ENCODE measurements at places on chromosomes 5 and 9.

GRCh38 chr5:96629774-96630173, 32.4 kb upstream of the CAST start:
- DNase-seq = no peak

DNA sequence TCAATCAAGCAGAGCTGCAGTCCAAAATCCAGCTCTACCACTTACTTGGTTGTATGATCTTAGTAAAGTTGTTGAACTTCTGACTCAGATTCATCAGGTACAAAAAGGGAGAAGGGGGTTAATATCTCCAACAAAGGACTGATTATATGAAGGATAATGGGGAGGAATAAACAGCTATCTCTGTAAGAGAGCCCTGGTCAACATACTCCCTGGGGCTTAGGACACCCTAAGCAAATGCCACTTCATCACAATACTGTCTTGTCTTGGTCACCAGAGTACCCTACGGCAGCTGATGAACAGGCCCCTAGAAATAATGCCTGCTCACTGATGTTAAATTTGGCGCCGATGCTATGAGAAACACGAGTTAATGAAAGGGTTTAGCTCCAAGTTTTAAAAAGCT, 34.8 kb downstream of the LHFPL2 start:
- no peak for DNase-seq

DNA sequence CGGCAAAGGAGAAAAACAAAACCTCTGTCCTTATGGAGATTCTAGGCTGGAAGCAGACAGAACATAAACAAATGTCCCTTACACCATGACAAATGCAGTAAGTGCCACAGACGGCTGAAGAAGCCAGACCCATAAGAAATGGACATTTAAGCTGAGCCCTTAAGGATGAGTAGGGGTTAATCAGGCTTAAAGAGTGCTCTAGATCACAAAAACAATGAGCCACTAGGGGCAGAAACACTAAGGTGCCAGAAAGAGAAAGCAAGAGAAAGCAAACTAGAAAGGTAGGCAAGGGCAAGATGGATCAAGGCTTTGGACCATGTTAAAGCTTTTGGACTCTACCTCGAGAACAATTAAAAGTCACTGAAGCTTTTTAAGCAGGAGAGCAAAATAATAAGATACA, 326.9 kb upstream of the WWC1 start:
- no peak for DNase-seq

GRCh38 chr9:128059365-128059983, 7.6 kb downstream of the NAIF1 start:
- no peak for DNase-seq

- DNase-seq = no peak
Observed at GRCh38 chr5:163759000-163759704, 253.7 kb downstream of the MAT2B start.

DNA sequence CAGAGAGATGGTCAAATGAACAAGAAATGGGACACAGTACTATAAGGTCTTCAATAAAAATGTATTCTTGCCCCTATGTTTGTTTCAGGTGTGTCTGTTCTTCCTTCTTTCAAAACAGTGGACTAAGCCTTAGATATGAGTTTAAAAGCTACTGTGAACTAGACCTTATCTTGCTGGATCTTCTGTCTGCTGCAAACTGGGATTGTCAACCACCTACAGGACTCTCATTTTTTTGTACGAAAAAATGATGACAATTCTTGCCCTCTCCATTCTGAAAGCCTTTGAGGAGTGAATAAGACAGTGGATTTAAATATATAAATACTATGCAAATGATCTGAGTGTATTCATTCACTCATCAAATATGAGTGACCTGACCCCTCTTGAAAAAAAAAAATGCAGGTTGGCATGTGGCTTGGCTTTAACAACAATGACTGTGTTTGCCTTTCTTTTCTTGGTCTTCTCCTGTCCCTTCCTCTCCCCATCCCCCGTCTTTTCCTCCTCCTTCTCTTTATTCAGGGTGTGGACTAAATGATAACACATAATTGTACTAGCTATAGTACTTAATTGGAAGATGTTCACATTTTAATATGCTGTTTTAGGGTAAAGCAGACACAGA, 235.5 kb upstream of the TRIM32 start:
- DNase-seq = no peak

DNA sequence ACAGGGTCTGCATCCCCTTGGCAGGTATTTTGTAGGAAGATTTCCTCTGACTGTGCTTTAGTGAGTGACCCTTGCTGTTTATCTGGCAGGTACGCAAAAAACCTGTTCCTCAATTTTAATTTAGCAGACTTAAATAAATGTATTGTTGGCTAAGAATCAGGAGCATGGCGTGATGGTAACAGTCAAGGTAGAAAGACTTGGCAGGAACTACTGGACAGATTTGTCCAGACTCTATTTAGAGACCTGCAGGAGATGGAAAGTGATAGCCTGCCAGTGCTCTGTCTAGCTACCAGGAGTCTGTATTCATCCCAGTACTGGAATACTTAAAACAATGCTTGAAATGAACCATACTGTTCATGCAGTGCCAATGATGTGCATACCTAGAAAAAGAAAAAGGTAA, 78.8 kb upstream of the MAST4 start:
- no peak for DNase-seq

DNA sequence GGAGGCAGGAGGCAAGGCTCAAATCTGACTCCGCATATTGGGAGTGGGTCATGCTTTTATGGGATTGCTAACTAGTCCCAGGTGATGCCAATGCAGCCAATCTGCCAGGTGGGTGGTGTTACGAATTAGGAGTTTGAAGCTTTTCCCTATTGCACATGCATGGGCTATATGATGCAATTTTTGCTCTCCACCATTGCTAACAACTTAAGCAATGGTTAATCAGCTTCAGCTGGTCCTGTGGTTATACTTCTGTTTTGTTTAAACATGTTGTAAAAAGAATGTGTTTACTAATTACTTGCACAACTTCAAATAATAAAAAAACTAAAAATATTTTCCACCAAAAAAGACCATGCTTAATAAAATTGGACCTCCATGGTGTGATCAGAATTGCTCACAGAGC, 55.7 kb downstream of the SHC3 start:
- DNase-seq = no peak

DNA sequence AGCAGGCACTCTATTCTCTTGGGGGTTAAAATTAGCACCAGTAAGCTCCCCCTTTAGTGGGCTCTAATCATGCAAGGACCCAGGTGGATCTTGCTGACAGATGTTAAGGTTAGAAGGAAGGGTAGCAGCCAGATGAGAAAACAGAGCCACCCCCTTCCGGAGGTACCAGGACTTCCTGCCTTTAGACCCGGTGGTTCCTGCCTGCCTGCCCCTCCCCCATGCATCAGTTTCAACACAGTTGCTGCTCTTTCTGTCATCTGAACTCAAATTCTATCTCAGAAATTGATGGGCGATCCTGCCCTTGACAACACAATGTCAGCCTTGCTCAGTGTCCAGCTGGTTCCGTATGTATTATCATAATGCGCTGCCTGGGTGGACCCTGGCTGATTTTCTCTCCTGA, 287.3 kb downstream of the EBF1 start:
- no peak for DNase-seq

GRCh38 chr5:150946351-150946905, 41.6 kb upstream of the ZNF300 start:
- DNase-seq = no peak

DNA sequence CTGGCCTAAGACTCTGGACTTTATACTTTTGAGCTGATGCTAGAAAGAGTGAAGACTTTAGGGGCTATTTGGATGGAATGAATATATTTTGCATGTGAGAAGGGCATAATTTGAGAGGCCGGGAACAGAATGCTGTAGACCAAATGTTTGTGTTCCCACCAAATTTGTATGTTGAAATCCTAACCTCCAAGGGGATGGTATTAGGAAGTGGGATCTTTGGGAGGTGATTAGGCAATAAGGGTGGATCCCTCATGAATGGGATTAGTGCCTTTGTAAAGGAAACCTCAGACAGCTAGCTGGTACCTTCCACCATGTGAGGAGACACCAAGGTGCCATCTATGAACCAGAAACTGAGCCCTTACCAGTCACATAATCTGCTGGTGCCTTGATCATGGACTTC, 165.1 kb upstream of the S1PR3 start:
- no peak for DNase-seq

DNA sequence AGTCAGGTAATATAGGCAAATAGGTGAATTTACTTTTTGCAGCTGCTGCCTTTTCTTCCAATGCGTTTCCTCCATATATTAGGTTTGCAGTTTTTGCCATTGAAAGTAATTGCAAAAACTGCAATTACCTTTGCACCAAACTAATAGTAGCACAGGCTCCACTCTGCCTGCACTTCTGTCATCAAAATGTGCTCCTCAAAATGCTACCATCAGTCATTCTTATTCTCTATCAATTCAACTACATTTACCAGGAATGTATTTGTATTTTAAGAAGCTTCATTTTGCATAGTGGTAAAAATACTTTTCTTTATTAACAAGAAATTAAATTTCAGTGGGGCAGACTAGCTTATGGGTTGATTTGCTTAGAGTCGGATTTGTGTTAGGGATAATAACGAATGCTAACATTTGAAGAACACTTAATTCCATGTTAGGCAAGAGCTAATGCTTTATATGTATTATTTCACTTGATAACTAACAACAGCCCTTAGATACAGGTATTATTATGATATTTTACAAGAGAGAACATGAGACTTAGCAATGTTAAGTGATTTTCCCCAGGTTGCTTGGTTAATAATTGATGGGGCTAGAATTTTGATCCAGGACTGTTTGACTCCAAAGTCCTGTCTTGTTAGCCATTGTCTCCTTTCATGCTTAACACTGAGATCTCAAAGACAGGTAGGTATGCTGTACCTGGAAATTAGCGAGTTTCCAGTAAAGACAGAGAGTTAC, 300.4 kb downstream of the MAN2A1 start:
- DNase-seq = no peak

GRCh38 chr9:113957351-113957750, 81.2 kb downstream of the ZNF618 start:
- no peak for DNase-seq

DNA sequence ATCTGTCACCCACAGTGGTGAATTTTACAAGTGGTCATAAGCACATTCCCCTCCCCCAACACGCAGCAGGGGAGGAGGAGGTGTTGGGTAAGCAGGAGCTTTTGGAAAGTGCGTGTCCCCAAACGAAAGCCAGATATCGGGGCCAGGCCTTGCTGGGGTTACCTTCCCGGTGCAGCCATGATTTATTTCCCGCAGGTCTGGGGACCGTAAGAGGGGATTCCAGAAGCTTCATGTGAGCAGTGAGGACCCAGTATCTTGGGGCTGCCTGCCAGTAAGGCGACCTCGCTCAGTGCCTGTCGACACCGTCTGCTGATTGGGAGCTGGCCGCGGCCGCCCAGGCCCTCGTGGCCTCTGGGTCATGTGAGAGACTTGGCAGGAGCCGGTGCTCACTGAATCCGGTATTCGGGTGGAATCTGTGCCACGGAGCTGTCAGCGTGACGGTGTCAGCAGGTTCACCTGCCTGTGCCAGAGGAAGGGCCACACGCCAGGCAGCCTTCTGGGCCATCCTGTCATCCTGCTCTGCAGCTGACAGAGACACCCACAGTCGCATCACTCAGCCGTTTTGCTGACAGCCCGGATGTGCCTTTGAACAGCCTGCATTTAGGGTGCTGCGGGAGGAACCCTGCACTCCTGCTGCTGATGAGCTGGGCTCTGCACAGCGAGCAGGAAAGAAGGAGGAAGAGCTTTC, 37.3 kb downstream of the SEC61B start:
- DNase-seq = no peak

DNA sequence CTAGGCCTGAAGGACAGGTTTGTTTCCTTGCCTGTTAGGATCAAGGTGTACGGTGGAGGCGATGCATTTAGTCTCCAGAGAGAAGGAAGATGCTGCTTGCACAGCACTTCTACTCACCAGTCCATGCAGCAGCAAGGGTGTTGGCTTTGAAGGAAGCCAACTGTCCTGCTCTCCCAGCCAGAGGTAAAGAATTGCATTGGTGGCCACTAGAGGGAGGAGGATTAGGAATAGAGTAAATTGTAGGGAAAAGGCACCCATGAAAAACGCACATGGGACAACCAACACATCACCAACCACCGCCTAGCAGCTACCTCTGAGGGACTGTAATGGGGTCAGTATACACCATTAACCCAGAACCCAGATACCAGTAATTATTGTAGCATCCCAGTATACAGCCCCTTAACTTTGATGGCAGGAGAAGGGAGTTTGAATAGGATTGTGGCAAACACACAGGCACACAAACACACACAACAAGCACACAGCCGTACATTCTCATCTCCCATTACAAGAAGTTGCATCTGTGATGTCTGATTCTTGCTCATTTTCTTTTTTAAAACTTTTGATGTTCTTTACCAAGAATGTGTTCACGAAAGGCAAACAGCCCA, 267.7 kb downstream of the ADAMTS6 start:
- DNase-seq = no peak

DNA sequence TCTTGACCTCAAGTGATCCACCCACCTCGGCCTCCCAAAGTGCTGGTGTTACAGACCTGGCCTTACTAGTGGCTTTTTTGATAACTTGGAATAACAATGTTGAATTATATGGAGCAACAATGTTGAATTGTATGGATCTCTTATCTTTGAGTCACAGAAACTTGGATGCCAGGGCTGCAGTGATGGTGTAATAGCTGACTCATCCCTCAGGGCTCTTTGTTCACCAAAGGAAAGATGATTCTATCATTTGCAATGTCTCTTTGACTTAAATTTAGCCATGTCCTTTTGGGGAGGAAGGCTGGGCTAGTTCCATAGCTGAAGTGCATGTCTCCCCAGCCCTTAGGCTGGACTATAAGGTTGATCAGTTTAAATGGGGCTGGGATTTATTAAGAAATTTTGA, 172.3 kb downstream of the PDZD2 start:
- DNase-seq = no peak

DNA sequence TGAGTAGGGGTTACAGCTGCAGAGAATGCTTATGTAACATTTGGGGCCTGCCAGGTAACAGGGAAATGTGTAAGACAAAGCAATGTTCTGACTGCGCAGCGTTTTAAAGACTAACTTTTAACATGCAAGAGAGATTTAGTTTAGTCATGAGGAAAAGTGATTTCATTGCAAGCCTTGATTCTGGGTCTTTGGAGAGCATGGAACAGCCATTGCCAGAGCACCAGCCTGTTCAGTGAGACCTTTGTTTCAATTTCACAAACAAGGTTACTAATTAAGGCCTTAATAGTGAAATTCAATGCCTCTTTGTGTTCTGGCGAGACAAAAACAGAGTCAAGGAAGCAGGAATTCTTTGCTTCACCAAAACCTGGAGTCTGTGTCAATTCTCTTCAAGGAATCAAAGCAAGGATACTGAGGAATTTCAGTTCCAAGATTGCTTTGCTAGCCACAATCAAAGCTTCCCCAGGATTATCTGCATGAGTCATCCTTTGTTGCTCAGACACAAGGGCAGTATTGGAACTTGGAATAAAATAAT, 14.4 kb downstream of the CKMT2 start:
- DNase-seq = no peak

DNA sequence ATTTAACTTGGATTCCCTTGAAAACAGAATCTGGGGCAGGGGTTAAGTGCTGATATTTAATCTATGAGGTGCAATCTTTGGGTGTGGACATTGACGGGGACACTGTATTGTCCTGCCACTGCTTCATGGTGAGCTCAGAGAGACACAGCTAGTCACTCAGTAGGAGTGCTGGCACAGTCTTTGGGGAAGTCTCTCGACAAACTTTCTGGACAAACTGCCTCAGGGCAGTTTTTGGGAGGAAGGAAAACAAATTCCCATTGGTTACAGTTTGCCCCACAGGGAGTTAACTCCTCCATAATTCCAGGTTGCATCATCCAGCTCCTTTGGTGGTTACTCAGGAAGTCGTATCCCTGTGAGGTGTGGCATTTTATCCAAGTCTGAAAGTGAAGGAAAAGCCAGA, 17.9 kb downstream of the HNRNPK start:
- DNase-seq = no peak

GRCh38 chr5:164188733-164189148, 683.3 kb downstream of the MAT2B start:
- DNase-seq = no peak

- no peak for DNase-seq
Observed at GRCh38 chr9:112753725-112754124, 3.2 kb downstream of the SNX30 start.
